Fibroblast of gingiva (primary cell): ENCODE measurements at places on chromosomes 11 and 22.

DNA sequence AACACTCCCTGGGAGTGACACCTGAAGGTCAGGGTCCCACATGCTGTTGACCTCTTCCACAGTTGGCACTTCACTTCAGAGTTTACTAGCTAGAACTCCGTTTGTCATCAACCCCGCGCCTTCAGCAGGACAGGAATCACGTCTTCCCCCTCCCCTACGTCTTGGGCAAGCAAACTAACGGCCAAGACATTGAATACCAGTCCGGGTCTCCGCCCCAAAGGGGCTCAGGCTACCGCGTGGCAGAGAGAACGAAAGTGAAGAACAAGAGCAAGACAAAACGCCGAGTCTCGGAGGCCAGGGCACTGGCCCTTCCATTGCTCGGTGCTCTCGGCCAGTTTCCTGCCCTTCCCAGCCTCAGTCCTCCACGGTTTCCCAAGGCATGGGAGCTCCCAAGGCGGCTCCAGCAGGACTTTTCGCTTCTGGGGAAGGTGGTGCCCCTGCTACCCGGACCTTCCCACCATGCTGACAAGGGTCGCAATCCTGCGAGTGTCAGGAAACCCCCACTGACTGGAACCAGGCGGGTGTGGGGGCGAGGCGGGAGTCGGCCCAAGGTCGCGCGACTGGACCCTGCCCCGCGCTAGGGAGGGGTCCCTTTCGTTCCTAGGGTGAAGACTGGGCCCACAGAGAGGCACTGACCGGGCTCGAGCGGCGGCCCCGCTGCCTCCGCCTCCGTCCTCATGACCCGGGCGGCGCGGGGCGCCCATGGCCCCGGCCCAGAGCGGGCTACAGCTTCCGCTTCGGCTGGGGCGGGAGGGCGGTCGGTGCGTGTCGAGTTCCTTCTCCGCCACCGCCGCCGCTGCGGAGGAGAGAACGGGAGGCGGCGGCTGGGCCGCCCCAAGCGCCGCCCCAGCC, at the start of gene GUCD1:
TSS of gene GUCD1 (minus strand) at position 826 of the 852 bp plus-strand sequence. CDS start at position 679, 147 bp downstream.
- DNase-seq = peak; percentile 49

- peak; percentile 24 for DNase-seq
Observed at GRCh38 chr11:43579171-43579918, 101.2 kb upstream of the HSD17B12 start.

DNA sequence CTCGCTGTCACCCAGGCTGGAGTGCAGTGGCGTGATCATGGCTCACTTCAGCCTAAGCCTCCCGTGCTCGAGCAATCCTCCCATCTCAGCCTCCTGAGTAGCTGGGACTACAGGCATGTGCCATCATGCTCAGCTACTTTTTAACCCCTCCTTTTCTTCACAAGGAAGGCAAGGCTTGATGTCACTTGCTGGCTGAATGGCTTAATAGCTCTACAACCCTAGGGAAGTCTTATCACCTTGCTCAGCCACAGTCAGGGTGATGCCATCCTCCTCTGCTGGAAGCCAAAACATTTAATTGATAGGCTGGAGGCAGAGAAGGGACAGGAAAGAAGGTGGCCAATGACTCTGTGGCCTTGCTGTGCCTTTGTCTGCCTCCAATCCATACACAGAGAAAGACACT, 131.9 kb downstream of the MED15 start:
- DNase-seq = no peak

- no peak for DNase-seq
Observed at GRCh38 chr11:73386016-73386415, 9.8 kb downstream of the RELT start.

GRCh38 chr11:11432621-11433319, 79.7 kb upstream of the CSNK2A3 start:
- DNase-seq = no peak

- no peak for DNase-seq
Observed at GRCh38 chr11:44270403-44271273, 39.3 kb downstream of the ALX4 start.

- no peak for DNase-seq
Observed at GRCh38 chr11:121465709-121466062, 12.9 kb upstream of the SORL1-AS1 start.

DNA sequence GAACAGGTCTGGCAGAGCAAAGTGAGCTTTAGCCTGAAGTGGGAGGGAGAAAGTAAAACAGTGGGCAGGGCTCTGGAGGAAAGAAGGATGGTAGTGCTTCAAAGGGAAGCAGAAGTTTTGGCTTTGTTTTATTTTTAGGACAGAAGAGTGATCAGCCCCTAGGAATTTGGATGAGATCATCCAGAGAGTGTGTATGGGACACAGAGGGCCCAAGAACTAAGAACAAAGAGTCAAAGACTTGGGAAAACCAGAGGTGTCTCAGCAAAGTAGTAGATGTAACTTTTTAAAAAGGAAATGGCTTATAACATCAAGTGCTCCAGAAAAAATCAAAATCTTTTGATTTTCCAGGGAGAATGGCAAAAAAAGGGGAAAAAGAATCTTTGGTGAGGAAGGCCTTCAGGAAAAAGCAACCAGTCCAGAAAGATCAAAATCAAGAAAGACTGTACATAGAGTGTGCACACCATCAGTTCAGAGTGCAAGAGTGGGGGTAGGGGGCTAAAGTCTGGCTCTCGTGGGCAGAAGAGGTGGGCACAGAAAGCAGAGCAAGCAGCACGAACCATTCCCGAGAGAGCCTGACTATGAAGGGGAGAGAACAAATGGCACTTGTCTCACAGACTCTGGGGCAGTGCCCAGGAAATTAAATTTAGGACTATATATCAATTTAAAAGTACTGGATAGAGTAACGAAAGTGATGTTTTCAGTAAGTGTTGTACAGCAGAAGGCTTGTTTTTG, 30.0 kb downstream of the MAPK1 start:
- peak; percentile 66 for DNase-seq

DNA sequence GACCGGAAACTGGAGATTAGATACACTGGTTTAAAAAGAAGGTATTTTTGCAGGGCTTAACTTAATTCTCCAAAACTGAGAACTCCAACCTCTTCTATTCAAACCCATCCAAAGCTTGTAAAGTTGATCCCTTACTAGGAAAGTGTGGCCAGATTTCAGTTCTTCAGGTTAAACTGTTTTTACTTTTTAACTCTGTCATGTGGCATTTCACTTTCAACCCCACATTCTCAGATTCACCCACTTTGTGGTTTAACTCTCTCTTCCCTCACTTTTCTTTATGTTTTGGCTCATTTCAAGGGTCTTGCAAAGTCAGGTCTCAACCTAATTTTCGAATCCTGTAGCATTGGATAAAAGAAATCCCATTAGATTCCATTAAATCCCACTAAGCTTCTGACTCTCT, 75.4 kb downstream of the MPPED2 start:
- no peak for DNase-seq

GRCh38 chr22:35582861-35583670, 34.1 kb downstream of the MB start:
- DNase-seq = peak; percentile 29

DNA sequence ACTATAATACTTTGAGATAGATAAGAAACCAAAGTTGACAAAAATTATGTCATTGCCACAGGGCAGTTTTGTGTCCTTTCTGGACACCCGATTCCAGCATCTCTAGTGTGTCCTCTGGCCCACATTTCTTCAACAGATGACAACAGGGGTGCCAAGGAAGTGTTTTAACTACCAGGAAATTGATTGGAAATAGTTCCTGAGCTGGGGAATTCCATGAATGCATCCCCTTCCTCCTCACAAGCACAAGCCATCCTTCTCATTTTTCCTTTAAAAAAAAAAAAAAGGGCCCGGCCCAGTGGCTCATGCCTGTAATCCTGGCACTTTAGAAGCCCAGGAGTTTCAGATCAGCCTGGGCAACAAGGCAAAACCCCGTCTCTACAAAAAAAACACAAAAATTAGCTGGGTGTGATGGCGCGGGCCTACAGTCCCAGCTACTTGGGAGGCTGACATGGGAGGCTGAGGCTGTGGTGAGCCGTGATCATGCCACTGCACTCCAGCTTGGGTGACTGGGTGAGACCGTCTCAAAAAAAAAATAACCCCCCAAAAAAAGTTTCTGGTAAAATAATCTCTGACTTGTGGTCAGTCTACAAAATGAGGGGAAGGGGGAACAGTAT, 797 bp upstream of the B3GAT3 start:
- no peak for DNase-seq

DNA sequence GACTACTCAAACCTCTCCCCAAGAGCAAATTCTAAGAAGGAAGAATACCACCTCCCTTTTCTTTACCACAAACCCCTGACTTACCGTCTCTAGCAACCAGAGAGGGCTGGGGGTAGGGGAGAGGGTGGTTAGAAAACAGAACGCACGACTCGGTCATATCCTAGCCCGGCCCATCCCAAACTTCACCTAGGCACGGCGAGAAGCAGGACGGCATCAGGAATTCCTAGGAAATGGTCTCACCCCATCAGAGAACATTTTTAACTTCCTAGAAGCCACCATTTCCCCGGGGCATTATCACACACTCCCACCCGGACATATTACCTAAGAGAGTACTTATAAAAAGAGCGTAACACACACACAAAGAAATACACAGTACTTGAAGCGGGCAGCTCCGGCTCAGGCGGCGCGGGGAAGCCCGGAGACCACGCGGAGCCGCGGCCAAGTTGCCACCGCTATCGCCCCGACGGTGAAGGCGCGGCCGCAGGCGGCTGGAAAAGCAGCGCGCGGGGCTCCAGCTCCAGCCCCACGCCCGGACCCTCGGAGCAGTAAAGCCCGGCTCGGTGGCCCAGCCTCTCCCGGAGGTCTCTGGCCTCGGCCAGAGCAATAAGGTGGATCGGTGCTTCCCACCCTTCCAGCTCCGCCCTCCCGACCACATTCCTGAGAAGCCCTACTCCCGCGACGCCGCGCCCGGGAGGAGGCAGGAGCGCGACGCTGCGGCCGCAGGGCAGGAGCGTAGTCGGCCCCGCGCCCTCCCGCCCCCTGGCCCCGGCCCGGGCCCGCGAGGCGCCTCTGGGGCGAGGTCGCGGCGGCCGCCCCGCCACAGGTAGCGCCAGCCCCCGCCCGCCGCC, 878 bp downstream of the RRAS2 start:
- DNase-seq = peak; percentile 61

DNA sequence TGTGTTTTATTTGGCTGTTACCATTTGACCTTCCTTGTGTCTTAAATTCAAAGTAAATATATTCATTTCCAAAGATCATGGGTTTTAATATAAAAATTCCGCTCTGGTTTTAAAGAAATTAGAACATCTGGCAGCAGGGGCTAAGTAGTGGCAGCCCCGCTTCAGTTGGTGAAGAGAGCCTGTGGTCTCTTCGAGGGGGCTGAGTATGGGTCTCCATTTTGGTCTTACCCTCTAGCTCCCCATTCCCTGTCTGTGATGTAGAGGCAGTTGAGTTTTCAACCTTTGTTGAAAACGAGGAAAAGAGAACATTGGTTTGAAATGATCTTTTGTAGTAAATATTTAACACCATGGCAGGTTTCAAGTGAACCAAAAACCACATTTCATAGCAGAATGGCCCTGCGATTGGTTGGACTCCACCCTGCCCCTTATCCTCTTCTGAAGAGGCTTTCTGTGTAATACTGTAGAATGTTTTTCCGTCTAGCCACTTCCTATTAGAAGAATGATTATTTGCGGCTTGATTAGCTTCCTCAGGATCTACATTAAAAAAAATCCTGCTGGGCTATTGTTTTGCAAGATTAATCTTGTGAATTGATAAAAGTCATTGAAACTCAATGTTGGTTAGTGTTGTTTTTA, 17.7 kb downstream of the APLP2 start:
- DNase-seq = no peak

- DNase-seq = no peak
Observed at GRCh38 chr11:80635178-80635577, 1194.3 kb upstream of the TENM4 start.

DNA sequence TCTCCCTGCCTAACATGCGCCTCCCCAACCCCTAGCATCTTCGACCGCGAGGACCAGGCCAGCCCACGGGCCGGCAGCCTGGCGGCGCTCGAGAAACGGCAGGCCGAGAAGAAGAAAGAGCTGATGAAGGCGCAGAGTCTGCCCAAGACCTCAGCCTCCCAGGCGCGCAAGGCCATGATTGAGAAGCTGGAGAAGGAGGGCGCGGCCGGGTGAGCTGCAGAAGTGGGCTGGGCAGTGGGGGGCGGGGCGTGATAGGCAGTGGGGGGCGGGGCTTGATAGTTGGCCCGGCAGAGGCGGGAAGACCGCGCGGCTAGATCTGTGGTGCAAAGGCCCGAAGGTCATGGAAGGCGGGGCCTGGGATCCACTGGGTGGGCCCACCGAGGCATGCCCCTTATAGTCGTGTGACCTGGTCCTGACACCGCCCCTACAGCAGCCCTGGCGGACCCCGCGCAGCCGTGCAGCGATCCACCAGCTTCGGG, 8.7 kb downstream of the SELENOM start:
- DNase-seq = no peak

GRCh38 chr11:70712471-70712870, 314.1 kb downstream of the CTTN start:
- DNase-seq = no peak

- DNase-seq = no peak
Observed at GRCh38 chr11:34978236-34979191, 62.1 kb downstream of the PDHX start.

- DNase-seq = no peak
Observed at GRCh38 chr11:34234086-34234740, 123.6 kb downstream of the ABTB2 start.

DNA sequence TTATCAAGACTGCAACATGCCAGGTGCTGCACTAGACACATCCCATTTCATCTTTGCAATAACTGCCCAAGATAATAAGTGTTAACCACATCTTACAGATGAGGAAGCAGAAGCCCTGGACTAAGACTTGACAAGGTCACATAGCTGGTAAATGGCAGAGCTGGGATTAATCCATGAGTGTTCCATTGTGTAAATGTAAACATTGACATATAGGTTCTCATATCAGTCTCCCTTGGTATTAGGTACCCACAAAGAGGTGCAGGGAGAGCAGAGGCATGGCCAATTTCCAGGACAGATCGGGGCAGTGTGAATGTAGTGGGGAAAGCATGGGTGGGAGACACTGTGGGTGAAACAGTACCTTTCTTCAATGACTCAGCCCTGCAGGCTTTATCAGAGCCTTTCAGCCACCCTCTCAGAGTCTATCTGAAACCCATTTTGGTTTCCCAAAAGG, 17.9 kb downstream of the MICAL2 start:
- no peak for DNase-seq
